ENCODE measurements at places on chromosomes 4 and X.

DNA sequence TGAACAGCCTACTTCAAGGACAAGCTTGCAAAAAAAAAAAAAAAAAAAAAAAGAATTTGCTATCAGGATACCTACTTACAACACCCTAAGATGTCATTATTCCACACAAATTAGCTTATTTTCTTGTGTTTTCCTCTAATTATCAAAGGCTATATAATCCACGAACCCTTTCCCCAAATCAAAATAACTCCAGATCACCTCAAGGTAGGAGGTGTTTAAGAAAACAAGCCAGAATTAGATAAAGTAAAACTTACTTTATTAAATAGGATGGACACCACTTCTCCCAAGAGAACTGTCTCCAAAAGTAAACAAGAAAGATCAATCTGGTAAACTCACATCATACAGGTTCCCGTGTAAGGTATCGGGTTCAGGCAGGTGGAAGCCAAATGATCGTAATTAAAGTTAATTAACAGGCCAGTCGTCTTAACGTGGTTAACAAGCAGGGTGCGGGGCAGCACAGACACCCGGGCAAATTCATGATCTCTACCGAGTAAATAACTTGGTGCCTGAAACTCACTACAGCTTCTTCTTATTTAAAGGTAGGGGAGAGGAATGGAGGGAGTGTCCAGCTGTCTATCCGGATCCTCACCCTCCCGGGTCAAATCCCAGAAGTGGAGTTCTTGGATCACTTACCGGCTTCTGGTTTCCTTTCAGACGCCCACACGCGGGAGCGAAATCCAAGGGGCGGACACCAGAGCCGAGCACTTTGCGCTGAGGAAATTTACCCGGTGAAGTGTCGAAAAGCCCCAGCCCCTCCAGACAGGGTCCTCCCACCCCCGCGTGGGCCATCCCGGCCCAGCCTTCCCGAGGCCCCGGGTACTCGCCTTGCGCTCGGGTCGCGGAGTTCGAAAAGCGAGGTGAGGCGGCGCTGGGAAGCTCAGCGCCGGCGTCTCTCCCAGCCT, 708 bp downstream of the ARAP2 start:
- DNase-seq = peak; percentile 47

GRCh38 chr4:186918466-186918865, 194.8 kb upstream of the FAT1 start:
- no peak for DNase-seq

DNA sequence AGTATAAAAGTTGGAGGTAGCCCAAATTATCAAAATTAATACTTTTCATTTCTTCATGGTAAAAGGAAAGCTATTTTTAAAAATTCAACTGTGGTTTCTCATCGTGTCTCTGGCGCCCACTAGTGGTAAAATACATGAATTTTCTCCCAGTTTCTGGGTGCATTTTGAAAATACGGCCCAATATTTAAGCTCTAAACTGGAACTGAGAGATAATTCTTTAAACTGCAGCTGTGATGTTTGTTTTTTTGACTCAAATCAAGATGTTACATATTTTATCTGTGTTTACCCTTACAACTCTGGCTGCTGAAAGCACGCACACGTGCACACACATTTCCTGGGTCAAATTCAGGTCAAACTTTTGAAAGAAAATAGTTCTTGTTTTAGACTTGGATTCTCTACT, 123.9 kb upstream of the ACSL4 start:
- DNase-seq = no peak

DNA sequence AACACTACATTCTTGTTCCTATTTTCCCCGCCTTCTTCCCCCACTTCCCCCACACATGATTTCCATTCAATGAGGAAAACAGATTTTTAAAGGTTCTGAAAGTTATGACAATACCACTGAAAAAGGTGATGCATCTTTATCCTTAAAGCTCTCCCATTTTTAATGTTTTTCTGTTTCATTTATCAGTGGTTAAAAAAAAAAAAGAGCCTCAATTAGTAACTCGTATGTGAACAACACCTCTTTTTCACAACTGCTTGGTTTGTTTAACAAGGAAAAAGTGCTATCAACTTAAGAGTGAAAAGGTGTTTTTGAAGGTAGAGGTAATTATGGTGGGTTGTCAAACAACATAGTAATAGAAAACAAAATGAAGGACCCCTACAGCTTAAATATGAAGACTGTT, 8.2 kb upstream of the CAMK2D start:
- no peak for DNase-seq

DNA sequence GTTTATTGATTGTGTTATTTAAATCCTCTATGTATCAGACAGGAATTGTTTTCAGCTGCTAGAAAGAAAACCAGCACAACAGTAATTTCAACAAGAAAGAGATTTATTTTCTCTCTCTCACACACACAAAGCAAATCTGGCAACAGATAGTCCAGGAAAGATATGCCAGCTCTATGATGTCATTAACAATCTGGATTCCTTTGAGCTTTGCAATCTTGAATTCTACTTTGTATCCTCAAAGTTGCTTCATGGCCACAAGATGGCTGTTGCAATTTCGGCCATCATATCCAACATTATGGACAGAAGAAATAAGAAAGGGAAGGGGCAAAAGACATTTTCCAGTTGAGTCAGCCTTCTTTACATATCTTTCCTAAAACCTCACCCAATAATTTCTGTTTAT, 19.8 kb upstream of the FMR1 start:
- DNase-seq = no peak

DNA sequence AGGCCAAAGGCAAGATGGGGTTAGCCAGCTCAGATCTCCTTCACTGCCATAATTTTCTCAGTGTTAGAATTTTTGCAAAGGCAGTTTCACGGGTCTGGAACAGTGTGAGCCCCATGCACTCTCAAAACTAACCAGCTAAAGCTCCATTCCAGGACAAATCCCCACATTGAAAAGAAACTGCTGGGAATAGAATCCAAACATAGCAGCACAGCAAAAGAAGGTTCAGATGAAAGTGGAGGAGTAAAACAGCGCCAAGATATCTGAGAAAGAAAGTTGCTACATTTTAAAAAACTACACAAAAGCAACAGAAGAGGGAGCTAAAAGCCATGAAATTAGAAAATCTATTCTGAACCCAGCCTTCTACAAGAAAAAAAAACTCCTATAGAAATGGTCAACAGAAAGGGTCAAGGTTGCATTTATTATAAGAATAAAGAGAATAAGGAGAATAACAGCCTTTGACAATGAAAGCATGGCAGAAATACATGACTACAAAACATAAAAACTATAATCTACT, 39.6 kb upstream of the SLC7A3 start:
- DNase-seq = no peak
